Progenitor cell of endocrine pancreas (in vitro differentiated cells): ENCODE measurements at places on chromosomes 5 and 9.
A peak's percentile ranks its signal among the peaks of the same experiment; 100 is the strongest.

DNA sequence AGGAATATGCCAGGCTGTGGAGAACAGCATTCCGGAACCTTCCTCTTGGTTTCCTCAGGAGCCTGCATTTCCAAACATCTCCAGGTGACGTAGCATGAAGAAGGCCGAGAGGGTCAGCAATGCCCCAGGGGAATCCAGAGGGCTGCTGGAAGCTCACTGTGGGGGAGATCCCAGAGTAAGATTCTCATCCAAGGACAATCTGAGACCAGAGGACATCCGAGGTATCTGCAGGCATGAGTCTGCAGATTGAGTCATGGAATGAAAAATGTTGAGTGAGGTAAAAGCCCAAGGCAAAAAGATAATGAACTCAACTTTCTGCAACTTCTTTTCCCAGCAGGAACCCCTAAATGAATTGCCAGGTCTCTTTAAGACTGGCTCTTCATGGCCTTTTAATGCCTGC lies 73.5 kb downstream of the KIF4B start:
- no peak overlapping the region for H3K4me3 ChIP-seq
- H3K27me3 ChIP-seq = no peaks in the 10 kb centered on the region
- H3K36me3 ChIP-seq = no peaks in the 10 kb centered on the region
- H3K4me1 ChIP-seq = no peaks in the 10 kb centered on the region
- DNase-seq = no peak

DNA sequence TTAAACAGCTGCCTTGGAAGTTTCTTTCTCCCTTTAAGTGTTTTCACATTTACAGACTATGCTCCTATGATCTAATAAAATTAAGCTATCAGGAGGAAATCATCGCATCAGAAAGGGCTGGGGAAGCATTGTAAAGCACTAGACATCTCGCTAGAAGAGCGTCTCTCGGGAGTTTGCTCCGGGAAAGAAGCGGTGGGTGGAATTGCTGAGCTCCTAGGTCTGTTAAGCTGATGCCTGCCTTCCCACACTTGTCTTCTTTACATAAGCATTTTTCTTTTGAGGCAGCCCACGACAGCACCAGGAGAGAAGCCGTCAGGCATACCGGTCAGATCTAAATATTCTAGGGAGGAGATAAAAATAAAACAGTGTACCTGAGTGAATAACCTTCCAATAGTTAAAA lies 541.7 kb upstream of the TUSC1 start:
- H3K27ac ChIP-seq = no peak overlapping the region
- H3K4me1 ChIP-seq = peaks cover 4% of the 10 kb centered on the region
- H3K4me3 ChIP-seq = no peak overlapping the region
- H3K36me3 ChIP-seq = no peaks in the 10 kb centered on the region
- DNase-seq = no peak

DNA sequence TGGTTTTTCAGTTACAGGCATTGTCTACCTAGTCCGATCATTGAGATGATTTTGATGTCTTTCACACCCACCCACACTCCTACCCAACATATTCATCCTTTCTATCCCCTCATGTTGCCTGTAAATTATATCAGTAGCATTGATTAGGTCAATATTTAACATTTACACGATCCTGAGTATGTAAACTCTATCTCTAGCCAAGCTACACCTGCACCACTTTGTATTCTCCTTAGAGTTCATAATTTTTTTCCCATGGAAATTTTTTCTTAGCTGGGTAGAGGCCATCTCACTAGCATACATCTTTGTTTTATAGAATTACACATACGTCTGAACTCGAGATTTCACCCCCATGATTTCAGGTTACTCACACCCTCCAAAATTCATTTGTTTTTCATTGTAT lies 30.6 kb downstream of the GCNT4 start:
- no peaks in the 10 kb centered on the region for H3K36me3 ChIP-seq
- no peak for DNase-seq
- peak overlapping the region; percentile 1 for H3K4me3 ChIP-seq
- H3K27ac ChIP-seq = peak overlapping the region; percentile 37

DNA sequence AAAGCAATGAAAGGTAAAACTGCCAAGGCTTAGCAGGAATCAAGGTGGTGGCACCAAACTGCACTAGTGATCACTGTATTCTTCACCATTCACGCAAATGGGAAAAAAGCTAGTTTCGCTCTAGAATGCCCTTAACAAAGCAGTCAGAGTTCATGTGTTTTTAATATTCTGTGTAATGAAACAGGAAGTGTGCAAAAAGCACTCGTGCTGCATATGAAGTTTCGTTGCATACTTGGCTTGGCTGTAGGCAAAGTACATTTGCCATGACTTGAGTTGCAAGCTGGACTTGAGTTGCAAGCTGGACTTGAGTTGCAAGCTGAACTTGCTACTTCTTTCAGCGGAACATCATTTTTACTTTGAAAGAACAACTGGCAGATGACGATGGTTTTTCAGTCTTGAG lies 55.4 kb downstream of the FOXI1 start:
- no peaks in the 10 kb centered on the region for H3K27me3 ChIP-seq
- no peak overlapping the region for H3K27ac ChIP-seq
- H3K4me3 ChIP-seq = no peak overlapping the region
- H3K36me3 ChIP-seq = no peaks in the 10 kb centered on the region

GRCh38 chr9:32136700-32137339 lies 247.6 kb upstream of the ACO1 start:
- no peaks in the 10 kb centered on the region for H3K36me3 ChIP-seq
- no peaks in the 10 kb centered on the region for H3K27me3 ChIP-seq
- H3K4me1 ChIP-seq = peaks cover 5% of the 10 kb centered on the region
- H3K4me3 ChIP-seq = no peak overlapping the region
- no peak overlapping the region for H3K27ac ChIP-seq
